ENCODE measurements at places on chromosomes 2 and 18. TPM values are rescaled to one million over a fixed set of nuclear protein-coding genes. Genes with fewer than 3 reads are reported as not detected.

Gene ANKRD30BL
- total RNA-seq = 0.31 TPM

Gene FOXD4L1
- total RNA-seq = not detected

Gene ATOH8
- 15.7 TPM for total RNA-seq

Gene TMEM182
- total RNA-seq = 386 TPM

Gene PID1
- total RNA-seq = 15.4 TPM

Gene MARCO
- total RNA-seq = 2.7 TPM

Gene UGT1A4
- total RNA-seq = 1.6 TPM

Gene CD207
- not detected for total RNA-seq

Gene PTH2R
- 0.31 TPM for total RNA-seq

Gene CABYR
- total RNA-seq = 0.41 TPM

Gene MMADHC
- 132 TPM for total RNA-seq

Gene TMX3
- 68.8 TPM for total RNA-seq

Gene TRABD2A
- total RNA-seq = not detected

Data from tongue (tissue), 3 donors.